ENCODE measurements at places on chromosomes 11 and 22.

GRCh38 chr11:10666556-10667520 is 26.7 kb downstream of the IRAG1 start:
- DNase-seq: no peak

GRCh38 chr11:34427186-34427805 is 11.4 kb upstream of the CAT start:
- no peak for DNase-seq

DNA sequence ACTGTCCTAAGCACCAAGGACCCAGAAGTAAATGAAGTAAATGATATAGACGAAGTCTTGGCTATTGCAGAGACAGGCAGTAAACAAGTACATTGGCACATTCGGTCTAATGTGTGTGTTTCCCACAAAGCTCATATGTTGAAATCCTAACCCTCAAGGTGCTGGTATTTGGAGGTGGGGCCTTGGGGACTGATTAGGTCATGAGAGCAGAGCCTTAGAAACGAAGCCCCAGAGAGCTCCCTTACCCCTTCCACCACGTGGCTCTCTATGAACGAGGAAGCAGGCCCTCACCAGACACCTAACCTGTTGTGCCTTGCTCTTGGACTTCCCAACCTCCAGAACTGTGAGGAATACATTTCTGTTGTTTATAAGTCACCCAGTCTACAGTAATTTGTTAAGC is 14.9 kb downstream of the CLMP start:
- DNase-seq: no peak

DNA sequence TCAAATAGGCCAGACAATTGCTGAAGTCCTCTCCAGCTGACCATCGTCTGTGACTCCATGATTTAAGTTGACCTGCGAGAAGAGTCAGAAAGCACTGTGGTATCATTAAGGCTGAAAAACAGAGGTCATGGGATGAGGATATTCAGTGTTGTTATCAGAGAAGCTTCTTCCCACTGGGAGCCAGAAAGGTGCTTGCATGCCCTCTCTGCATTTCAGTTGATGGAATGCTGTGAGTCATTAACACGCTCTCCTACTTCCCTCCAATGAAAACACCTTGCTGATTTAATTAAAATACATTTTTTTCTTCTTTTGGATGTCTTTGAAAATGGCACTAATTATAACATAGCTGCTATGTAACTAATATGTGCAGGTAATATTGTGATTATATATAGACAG is 667.0 kb downstream of the NTM start:
- DNase-seq: no peak

DNA sequence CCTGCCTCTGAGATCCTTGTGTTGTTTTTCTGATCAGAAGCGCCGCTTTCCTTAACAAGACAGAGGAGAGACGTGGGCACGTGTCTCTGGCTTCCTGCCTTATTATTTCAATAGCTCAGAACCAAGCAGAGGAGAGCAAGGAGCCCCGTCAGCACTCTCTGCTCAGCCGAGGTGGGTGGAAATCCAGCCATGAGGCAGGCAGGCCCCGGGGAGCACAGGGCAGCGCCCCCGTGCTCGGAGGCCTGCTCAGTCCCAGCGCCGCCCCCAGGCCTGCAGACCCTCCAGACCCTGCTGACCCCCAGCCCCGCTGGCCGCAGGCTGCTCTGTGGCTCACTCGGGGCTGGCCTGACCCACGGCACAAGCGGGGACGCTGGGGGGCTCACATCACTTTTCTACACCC is 162.8 kb downstream of the BRD1 start:
- DNase-seq: no peak

GRCh38 chr11:118045191-118045590 is 31.7 kb upstream of the TMPRSS4 start:
- no peak for DNase-seq

DNA sequence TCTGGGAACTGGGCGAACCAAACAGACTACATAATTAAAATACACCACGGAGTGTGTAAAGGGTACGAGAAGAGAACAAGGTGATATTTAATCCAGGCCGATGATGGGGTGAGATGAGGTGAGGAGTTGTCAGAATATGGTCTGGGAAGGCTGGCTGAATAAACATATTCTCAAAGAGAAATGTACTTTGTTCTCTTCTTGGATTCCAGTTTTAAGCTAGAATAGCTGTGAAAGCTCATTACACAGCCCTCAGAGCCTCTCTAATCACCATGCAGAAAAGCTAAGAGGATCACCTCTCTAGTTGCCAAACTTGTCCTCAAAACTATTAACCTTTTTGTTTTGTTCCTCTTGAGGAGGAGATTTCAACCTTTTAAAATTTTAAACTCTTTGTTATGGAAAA is 89.8 kb downstream of the ATG16L2 start:
- DNase-seq: no peak

GRCh38 chr11:69078508-69078907 is 29.8 kb downstream of the TPCN2 start:
- DNase-seq: no peak

GRCh38 chr11:126485021-126485792 is 129.7 kb downstream of the ST3GAL4 start:
- DNase-seq: no peak

- DNase-seq: no peak
These were observed 3.2 kb downstream of the HBD start for GRCh38 chr11:5231111-5231510.

DNA sequence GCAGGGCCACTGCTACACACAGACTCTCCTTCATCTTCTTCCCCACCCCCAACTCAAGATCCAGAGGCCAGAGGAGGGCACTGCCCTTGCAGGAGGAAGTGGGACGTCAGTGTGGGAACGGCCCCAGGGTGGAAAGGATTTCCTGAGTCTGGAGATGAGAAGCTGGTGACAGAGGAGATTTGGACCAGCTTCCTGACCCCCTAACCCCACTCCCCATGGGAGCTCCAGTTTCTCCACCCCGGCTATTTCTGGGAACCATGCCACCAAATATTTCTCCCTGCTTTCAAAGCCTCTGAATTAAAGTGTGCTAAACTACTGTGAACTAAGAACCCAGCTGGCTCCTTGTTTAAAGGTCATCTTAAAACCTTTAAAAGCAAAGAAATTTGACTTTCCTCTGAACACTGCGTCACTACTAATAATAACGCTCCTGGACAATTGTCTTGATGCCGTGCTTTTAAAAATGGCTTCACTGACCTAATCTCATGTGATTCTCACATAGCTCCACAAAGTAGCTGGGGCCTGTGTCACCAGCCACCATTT is 46.6 kb downstream of the CWC15 start:
- DNase-seq: no peak

GRCh38 chr22:22692707-22693530 is 48.5 kb downstream of the GGTLC2 start:
- peak; percentile 76 for DNase-seq

DNA sequence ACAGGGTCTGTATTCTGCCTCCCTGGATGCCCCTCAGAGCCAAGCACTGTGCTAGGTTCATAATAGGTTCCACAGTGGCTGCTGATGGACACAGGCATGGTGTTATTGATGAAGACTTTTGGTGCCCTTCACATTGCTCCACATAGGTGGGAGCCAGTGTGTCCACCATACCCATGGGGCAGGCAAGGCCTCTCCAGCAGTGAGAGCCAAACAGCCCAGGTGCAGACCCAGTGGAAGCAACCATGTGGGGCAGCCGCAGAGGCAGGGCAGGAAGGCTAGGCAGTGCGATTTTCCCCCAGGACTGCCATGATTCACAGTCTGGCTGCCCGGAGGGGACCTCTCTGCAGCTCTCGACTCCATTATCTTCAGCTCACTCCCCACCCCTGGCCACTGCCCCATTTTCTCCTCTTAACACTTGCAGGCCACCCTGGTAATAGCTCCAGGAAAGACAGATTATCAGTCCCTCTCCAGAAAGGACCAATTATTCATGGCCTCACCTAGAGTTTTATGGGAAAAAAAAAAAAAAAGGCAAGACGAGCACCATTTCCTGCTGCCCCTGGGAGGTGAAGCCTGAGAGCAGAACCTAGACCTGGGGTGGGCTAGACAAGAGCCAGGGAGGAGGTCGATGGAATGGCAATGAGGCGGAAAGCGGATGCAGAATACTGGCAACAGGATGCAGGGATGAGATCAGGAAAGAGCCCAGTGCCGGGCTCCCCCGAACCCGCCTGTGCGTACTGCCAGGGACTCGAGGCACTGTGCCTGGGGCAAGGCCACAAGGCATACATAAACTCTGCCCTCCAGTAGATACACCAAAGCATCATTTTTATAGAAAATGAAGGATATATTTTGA is 343.0 kb upstream of the NCAM1 start:
- no peak for DNase-seq

DNA sequence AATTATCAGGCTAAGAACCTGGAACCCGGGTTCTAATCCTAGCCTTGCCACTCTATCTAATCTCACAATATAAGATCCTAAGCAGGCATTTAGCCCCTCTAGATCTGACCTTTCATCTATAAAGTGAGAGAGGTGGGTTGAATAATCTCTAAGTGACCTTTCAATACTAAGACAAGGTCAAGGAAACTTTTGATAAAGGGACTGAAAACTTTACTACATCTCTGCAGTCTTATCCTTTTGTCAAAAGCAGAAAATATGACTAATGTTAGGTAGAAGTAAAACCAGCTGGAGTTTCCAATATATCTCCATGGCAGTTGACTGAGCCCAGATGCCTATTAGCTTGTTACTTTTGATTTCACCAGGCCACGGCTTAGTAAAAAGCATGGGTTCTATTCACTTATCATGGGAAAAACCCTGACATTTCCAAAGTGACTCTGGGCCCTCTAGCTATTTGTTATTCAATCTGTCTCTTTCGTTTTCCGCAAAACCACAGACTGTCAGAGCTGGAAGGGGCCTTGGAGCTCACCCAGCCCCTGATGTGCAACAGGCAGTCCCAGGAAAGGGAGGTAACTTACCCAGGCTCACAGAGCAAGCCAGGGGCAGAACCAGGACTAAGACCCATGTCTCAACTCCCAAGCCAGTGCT is 75.8 kb downstream of the RAB30 start:
- no peak for DNase-seq

- no peak for DNase-seq
These were observed 46.8 kb upstream of the IGLL5 start for GRCh38 chr22:22840780-22841179.

DNA sequence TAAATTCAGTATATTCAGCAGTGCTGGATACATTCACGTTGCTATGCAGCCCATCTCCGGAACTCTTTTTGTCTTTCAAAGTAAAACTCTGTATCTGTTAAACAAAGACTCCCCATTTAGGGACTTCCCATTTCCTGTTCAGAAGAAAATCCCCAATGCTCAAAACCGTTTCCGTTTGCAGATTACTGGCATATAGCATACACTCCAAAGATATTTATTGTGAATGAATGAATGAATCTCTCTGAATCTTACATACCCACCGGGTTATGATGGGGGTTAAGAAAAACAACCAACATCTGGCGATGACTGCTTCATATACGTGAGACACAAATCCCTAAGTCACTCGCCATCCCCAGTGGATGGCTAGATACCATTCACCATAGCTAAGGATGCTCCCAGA is 1.6 kb downstream of the THY1 start:
- DNase-seq: no peak

DNA sequence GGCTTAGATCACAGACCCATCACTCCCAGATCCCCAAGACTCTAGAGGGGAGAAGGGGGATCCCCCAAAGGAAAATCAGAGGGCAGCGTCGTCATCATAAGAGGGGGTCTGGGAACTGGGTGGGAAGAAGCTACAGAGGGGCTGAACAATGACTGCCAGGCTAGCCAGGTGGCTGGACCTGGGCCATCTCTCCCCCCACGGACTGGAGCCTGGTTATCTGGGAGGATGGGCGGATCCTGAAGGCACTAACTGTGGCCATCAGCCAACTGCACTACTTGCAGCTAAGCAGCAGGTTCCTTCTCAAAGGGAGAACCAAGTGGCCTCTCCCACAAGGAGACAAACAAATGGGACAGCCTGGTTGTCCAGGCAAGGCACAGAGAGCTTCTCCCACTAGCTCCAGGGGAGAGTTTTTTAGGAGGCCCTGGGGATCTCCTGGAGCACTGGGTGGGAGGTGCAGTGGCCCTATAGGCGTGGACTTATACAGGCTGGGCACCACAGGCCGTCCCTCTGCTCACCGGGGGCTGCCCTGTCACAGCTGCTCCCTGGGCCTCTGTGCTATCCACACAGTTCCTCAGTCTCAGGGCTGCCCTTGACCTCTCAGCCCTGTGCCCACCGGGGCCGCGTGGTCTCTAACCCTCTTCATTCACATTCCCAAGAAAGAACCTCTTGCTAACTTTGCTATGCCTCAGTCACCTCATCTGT is 15.4 kb downstream of the P2RY6 start:
- no peak for DNase-seq

DNA sequence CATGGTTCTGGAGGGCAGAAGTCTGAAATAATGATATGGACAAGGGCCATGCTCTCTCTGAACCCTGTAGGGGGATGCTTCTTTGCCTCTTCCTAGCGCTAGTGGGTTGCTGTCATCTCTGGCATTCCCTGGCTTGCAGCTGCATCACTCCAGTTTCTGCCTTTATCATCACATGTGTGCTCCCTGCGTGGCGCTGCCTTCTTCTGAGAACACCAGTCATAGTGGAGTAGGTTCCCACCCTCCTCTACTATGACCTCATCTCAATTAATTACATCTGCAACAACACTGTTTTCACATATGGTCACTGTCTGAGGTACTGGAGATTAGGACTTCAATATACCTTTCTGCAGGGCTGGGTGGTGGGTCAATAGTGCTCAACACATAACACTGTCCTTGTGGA is 402.3 kb upstream of the NARS2 start:
- DNase-seq: no peak

GRCh38 chr11:34546511-34547209 is 33.1 kb upstream of the ELF5 start:
- no peak for DNase-seq

GRCh38 chr11:106723071-106723470 is 295.2 kb downstream of the GUCY1A2 start:
- no peak for DNase-seq

GRCh38 chr11:70885281-70886231 is 366.8 kb downstream of the SHANK2 start:
- no peak for DNase-seq

DNA sequence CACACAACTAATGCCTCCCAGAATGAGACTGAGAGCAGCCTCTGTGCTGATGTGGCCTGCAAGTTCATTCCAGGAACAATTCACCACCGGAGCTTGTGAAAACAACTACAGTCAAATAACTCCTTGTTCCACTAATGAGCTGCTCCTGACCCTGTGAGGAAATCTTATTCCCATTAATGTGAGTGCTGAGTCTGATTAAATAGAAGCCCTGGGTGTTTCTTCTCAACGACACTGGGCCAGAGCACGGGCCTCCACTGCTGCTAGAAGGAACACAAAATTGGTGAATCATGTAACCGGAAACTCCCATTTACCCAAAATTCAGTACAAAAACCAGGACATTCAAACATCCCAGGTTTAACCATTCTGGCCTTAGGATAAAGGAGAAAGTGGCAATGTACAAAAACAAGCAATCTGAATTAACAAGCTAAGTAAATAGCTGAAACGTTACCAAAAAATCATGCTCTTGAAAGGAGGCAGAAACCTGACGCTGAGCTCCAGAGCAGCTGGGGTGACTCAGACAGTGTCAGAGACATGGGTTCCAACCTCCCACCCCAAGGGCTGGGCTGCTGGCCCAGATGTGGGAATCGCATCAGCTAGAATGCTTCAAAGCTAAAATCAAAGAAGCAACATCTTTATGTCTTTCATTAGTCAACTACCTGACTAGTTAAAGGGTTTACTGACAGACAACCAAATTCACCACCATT is 26.7 kb downstream of the SERGEF start:
- DNase-seq: no peak
